ENCODE measurements at places on chromosomes 1 and 21. TPM values are rescaled to one million over a fixed set of nuclear protein-coding genes. Genes with fewer than 3 reads are reported as not detected.

The MPL gene
- total RNA-seq: 0.36 TPM

GRCh38 chr1:215477632-215478031, 89.5 kb upstream of the KCTD3 start:
- DNase-seq: no peak

DNA sequence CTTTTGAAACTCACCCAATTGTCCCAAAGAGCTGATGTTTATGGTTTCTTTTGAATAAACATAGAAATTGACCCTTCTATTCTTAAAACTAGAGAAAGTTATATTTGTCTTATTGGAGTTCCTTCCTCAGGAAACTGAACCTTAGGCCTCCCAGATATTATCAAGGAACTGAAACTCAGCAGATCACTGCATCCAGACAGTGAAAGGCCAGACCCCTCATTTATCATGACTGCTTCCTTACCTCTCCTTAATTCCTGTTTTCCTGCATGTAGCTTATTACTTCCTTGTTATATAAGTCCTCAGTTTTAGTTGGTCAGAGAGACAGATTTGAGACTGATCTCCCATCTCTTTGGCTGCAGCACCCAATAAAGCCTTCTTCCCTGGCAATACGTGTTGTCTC, 27.5 kb downstream of the SLC22A15 start:
- DNase-seq: no peak

DNA sequence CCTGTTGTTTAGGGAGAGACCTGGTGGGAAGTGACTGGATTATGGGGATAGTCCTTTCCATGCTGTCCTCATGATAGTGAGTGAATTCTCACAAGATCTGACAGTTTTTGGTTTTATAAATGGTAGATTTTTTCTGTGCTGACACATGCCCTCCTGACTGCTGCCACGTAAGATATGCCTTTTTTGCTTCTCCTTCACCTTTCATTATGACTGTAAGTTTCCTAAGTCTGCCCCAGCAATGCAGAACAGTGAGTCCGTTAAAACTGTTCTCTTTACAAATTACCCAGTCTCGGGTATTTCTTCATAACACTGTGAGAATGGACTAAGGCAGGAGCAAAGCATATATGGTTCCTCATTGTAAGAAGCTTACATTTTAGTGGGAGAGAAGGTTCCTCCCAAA, 1727.2 kb downstream of the NCAM2 start:
- DNase-seq: no peak

DNA sequence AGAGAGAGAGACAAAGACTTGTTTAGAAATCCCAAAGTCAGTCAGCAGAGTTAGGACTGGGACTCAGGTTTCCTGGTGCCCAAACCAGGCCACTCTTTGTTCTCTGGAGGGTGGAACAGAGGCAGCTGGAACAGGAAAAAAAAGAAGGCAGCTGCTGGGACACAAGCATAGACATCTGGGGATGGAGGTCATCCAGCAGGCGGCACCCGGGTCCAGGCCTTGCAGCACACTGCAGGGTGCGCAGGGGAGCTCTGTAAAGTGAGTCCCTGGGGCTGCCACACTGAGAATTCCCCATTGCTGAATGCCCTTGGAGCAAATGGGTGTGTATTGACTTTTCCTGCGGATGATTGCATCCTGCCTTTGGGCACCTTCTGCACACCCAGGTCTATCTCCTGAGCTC, 222.9 kb upstream of the CSF3R start:
- no peak for DNase-seq

Measured in omental fat pad (tissue), 4 donors.